Suppressor macrophage treated with lipopolysaccharide for 4 hours (primary cell): ENCODE measurements at places on chromosomes 3 and 15.

- no peak for DNase-seq
Observed at GRCh38 chr15:71707230-71708050, 102.9 kb upstream of the NR2E3 start.

GRCh38 chr3:133472889-133473288 lies 73.0 kb downstream of the BFSP2 start:
- no peak for DNase-seq

GRCh38 chr15:72682772-72683171 lies 3.2 kb downstream of the HIGD2B start:
- no peak for DNase-seq

DNA sequence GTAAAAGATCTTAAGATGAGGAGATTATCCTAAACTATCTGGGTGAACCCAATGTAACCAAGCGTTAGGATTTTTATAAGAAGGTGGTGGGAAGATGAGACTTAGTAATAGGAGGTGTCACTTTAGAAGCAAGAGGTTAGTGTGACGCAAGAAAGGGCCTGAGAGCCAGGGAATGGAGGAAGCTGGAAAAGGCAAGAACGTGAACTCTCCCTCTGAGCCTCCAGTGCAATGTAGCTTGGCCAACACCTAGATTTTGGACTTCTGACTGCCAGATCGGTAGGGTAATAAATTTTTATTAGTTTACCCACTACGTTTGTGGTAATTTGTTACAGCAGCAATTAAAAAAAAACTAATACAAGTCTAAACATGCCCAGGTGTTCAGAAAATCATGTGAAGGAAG lies 20.8 kb upstream of the CNTN6 start:
- DNase-seq, result no peak

- DNase-seq, result no peak
Observed at GRCh38 chr3:111621535-111621934, 26.4 kb upstream of the ZBED2 start.

- DNase-seq, result no peak
Observed at GRCh38 chr3:62793946-62794345, 81.3 kb downstream of the CADPS start.

- DNase-seq, result no peak
Observed at GRCh38 chr3:124938896-124939295, 4.3 kb upstream of the MUC13 start.

- no peak for DNase-seq
Observed at GRCh38 chr3:55297706-55298105, 189.4 kb downstream of the WNT5A start.

GRCh38 chr15:70348581-70349344 lies 251.0 kb upstream of the TLE3 start:
- peak; percentile 93 for DNase-seq

DNA sequence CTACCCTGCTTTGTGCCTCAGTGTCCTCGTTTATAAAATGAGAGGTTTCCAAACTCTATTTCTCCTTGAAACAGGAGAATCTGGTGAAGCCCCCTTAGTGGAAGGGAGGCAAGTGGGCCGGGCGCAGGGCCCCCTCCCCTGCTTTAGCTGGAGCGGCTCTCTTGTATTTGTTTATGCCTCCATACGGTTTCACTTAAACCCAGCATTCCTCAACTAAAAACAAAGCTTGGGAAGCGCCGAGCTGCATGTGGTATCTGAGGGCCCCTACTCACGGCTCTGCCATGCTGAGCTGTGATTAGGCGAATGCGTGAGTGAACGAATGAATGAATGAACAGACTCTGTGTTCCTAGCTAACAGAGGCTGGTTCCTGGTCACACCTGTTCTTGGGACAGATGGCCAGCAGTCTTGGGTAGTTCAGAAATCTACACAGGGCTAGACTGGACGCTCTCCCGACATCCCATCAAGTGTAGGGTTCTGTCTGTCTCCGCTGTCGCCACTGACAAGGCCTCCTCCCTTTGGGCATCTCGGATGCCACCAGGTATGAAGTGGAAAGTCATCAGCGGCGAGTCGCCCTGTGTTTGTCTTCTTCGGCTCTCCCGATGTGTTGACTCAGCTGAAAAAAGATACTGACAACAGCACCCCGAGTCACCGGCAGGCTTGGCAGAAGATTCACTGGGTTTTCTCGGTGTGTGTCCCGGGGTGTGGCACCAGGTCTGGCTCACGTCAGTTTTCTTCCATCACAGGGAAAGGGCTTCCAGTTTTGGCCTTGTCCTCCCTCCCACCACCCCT lies 42.4 kb upstream of the VPS8 start:
- no peak for DNase-seq

DNA sequence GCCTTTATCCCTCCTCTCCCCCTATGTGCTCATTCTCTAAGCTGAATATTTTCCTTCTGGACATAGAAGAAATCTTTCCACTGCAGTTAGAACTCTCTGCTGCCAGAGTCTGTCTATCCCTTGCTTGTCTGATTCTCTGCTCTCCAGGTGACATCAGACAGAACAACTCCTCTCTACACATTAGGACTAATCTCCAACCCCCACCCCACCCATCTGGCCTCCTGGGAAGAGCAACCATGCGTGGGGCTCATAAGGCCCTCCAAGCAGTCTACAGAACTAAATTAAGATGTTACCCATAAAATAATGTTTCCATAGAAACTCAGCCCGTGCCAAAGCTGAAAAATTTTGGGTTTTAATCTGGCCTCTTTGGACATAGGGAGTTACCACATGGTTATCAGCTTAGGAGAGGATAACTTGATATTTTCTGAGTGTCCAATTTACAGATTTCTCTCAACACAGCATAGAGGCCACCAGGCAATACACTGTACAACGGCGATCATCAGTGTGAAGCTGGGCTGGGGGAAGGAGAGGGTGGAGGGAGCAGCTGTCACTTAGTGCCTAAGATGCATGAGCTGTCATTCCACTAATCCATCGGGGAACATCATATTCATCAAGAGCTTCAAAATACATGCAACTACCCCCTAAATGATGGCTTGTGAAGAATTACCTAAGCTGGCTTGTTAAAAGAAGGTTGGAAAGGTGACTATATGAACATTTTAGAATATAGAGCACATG lies 199.4 kb downstream of the CLSTN2 start:
- DNase-seq, result no peak

DNA sequence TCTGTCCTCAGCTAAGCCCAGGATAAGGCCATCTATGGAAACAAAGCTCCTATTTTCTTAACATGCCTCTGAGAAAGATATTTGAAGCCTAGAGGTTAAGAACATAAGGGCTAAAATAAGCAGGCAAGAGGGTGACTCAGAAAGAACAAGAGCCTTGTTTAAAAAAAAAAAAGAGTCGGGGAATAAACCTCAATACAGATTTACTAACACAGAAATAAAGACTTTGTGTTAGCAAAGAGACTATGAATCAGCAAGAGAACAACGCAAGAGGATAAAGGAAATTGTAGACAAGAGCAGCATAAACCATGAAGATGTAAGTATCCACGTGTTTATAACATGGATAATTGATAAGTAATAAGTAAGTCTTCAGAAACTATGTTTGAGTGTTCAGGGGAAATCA lies 36.0 kb downstream of the RAB27A start:
- peak; percentile 47 for DNase-seq
